HuH-7.5 (cell line): ENCODE measurements at places on chromosomes 12 and 14.

DNA sequence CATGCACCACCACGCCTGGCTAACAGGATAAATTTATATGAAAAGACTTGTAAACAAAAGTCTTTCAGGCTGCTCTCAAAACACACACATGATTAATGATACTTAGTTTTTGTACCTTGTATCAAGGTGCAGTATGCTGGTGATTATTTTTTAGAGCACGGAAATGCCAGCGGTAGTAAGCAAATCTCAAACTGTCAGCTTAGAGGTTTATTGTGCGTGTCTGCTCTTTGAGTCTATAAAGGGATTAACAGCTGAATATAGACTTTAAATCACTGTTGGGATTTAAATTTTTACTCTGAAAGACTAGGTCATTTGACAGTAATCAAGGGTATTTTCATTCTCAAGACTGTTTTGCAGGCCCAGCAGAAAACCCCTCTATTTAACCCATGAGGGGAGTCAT lies 50.5 kb downstream of the PLEKHA5 start:
- no peak for DNase-seq

DNA sequence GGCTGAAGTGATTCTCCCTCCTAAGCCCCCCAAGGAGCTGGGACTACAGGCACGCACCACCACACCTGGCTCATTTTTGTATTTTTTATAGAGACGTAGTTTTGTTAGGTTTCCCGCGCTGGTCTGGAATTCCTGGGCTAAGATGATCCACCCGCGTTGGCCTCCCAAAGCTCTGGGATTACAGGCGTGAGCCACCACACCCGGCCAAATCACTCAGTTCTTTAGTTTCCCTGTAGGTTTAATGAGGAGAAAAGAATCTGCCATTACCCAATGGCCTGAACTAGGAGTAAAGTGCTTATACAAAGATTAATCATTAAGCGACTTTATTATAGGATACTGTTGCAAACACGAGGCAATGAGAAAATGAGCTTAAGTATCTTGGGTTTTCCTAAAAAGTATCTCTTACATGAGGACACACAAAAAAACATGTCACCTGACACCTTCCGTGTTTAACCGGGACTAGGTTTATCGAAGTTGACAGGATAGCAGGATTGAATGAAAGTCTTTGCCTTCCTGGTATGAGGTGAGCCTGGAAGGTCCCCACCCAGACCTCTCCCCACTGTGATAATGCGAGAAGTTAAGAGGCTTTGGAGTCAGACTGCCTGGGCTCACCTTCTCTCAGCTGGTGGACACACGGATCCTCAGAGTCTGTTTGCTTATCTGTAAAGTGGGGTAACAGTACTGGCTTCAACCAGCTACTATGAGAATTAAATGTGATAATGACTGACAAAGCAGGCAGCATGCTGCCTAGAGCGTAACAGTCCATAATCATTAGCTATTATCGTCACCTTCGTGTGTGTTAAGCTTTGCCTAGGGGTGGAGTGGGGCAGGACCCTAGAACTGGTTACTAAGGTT lies 133.5 kb upstream of the KRAS start:
- no peak for DNase-seq

GRCh38 chr12:31600252-31600651 lies 9.3 kb upstream of the DENND5B start:
- DNase-seq, result no peak

GRCh38 chr14:103535891-103536565 lies 7.0 kb downstream of the TRMT61A start:
- no peak for DNase-seq

DNA sequence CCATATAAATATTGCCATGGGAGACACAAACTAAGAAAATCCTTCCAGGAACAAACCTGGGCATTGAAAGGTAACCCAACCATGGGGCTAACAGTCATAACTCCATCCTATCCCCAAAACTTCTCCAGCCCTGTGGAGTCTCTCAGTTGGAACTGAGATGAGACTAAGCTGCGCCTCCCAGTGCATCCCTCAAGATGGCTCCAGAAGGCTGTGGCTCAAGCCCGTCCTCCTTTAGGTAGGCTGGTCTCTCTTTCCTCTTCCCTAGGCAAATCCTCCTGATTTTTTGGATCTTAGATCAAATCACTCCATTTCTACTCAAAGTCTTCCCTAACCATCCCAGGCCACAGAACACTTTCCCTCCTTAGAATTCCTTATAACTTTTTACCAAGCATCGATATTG lies 364.3 kb upstream of the CCDC196 start:
- DNase-seq, result no peak

GRCh38 chr14:101875727-101876554 lies 88.4 kb upstream of the DYNC1H1 start:
- DNase-seq, result no peak

DNA sequence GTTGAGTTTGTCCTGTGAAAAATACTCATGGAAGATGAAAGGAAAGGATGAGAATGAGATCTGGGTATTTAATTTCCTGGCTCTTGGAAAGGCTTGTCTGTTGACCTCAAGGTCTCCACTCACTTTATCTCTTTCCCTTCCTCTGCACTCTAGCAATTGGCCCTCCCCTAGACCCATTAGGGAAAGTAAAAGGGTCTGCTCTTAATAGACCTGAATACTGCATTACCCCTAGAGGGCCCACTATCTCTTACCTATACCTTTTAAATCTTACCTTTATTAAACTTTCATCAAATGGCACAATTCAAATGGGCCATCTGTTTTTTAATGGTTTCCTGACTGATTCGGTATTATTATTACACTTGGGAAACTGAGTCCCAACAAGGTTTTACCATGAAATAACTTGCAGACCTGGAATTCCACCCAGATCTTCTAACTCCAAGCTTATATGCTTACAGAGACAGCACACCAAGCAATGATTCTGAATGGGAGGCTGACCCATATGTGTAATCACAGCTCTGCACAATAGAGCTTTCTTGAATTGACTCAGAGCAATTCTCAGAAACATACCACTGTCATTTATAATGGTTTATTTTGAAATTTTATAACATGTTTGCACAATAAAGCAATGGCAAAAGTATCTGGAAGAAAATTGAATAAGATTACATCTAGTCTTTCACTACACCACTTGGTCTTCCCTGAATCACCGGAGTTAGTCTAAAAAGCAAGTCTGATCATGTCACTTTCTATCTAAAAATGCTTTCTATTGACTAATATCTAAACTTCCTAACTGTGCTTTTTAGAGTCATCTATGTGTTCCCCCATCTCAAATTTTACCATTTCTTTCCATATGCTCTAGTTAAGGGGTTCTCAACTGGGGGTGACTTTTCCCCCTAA lies 618.5 kb downstream of the NRXN3 start:
- DNase-seq, result no peak

DNA sequence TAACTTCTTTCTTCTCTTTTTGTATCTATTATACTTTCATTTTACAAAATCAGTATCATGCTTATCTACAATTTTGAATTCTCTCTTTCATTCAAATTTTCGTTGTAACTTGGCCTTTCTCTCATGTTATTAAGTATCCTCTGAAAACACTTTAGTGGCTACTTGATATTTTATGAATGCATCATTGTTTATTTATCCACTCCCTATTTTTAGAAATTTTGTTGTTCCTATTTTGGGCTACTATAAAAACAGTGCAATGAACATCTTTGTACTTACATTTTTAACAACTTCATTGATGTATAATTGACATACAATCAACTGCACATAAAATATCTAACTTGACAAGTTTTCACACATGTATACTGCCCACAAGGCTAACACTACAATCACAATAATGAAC lies 44.0 kb upstream of the AMIGO2 start:
- DNase-seq, result no peak

- no peak for DNase-seq
These were observed 4.4 kb downstream of the RAN start for GRCh38 chr12:130876297-130876696.

DNA sequence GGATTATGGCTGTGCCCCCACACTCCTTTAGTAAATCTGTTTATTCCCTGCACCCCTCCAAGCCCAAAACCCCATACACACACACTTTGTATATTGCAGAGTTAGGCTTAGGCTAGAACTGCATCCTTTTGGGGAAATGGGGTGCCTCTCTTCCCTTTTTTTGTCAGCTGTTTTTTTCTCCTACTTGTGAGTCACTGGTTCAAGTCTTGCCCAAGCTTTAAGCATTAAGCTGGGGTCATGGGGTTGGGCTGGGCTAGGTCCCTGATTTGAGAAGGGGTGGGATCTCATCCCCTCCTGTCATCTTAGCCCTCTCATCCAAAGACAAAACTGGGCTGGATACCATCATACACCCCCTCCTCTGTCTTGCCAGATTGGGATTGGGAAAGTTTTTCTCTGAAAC lies 1.6 kb downstream of the LRP1 start:
- DNase-seq, result no peak

DNA sequence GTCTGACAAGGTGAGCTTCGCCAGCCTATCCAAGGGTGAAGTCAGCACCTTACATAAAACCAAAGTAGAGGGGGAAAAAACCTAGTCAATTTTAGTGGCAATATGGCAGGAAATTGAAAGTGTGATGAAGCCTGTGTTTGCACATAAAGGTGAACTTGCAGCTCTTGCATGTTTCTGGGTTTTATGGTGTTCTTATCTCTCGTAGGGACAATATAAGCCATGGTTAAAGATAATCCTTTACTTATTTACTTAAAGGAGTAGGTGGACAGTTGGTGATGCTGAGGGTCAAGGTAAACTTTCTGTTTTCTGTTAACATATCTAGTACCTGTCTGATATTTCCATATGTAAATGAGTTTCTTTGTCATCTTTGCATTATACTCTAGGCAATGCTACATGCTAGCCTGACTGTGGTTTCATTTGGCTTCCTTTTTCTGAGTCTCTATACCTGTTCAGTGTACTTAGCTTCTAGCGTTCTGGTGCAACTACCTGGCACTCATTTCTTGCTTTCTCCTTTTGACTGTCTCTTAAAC lies 32.8 kb downstream of the CCDC91 start:
- no peak for DNase-seq

GRCh38 chr12:103540319-103540718 lies 44.6 kb upstream of the C12orf42 start:
- DNase-seq, result no peak

DNA sequence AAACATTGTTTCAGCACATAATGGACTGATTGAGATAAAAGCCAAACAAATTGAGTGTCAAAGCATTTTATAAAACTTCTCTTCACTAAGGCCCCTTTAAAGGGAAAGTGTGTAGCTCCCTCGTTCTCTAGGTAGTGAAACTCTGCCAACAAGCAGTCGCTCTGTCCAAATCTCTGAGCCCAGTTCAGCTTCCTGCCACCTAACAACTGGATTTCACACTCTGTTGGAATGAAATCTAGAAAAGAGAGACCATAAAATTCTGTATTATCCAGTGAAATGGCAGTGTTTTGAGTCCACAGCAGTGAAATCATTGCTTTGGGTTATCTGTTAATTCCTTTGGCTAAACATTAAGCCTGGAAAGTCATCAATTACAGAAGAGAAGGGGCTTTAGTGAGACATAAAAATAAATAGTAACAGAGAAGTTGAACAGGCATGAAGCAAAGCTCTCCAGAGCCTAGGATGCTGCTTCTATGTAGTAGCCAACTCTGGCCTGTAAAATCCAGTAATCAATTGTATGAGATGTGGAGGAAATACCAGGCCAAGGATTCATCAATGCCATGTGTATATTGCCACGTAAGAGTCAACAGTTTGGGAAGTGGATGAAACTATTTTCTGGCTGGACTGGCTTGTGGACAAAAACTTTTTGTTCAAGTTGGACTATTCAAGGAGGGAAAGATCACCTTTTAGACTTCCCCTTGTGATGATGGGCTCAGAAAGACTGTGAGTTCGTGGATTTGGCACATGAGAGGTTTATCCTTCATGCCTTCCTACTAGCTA lies 122.5 kb downstream of the WIF1 start:
- no peak for DNase-seq

DNA sequence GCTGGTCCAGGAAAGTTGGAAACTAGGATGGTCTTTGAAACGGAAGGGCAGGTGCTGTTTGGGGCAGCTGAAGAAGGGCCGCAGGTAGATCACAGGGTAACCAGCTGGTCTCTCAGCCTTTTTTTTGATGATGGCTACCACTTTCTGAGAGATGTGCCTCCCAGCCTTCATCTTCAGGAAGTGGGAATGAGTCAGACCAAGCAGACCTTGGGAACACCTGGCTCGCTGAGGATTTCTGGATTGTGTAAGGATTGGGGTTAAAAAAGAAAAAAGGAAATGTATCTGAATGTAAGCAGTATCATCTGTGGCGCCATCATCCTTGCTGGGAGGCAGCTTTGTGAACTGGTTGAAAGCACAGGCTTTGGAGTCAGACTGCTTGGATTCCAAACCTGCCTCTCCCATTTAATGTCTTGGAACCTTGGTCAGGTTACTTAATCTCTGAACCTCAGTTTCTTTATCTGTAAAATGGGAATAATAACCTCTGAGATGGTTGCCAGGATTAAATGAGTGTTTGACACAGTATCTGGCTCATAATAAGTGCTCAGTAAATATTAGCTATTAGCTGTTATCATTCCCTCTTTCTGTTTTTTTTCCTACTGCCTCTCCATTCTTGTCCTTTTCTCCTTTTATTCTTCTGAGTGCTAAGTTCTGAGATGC lies 1.7 kb downstream of the PRPF40B start:
- DNase-seq, result no peak

DNA sequence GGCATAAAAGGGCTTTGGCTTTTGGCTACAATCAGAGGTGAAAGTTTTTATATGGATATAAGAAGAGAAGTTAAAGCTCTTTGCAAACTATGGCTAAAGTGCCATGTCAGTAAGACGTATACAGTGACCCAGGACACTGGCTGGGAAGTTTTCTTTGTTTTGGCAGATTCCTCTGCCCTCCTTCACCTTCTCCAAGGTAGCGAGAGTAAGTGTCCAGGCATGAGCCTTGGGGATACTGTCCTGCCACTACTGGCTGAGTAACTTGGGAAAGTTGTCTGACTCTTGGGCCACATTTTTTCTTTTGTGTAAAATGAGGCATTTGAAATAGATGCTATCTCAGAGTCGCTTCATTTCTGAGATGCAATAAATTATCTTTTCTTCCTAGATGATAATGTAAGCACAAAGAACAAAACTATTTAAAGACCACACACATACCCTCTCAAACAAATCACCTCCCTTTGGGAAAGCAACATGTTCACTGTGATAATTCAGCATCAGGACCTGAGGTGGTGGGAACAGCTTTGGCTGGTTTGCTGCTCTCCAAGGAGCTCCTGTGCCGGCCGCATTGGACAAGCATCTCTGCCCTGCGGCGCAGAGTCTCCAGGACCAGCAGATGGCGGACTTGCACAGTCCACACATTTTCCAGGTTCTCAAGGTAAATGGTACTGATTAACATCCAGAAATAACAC lies 106.3 kb downstream of the PTCSC3 start:
- DNase-seq, result peak; percentile 28
